ENCODE measurements at places on chromosomes 7 and 10. TPM values are rescaled to one million over a fixed set of nuclear protein-coding genes. Genes with fewer than 3 reads are reported as not detected.

DEPP1 gene
- total RNA-seq, result 8.6 TPM

DNA sequence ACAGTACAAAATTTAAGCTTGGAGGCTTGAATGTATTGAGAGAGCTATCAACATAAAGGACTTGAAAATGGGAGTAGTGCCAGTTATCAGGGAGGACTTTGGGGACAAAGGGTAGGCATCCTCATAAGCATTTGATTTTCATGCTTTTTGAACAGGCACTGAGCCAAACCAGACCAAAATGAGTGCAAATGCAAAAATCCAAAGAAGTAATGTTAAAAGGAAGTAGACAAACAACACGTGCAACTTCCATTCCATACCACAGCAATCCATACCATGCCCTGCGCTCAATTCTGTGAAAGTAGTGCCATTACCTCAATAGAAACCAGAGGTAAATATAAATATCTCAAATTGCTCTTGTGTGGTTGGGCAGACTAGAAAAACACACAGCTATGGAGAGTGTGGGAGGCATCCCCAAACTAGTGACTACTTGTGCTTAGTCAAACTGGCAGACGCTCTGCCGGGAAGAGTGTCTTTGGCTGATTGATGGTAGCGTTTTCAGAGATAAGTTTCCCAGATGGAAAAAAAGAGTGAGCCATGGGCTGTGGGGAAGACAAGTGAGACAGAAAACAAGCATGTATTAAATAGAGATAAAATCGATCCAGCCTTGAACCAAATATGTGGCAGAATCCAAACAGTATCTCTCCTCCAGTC, 161.5 kb downstream of the CREB5 start:
- no peak for DNase-seq

DNA sequence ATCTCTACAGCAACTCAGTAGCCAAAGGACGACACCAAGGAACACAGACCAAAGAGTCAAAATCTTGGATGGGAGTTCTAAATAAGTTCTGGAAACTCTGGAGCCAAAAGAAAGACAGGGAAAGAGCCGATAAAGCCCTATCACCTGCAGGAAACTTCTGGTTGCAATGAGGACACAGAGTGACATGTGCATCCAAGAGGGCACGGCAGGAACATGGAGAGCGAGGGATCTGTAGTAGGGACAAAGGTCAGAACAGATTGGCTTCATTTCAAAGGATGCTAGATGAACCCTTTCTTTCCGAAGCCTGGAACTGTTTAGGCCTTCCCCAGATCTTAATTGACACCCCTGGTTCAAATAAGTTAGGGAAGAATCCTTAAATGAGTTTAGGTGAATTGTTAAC, 39.5 kb downstream of the CACNA2D1 start:
- DNase-seq, result no peak

GRCh38 chr7:126378642-126379041, 874.1 kb downstream of the GRM8 start:
- DNase-seq, result peak; percentile 12

DNA sequence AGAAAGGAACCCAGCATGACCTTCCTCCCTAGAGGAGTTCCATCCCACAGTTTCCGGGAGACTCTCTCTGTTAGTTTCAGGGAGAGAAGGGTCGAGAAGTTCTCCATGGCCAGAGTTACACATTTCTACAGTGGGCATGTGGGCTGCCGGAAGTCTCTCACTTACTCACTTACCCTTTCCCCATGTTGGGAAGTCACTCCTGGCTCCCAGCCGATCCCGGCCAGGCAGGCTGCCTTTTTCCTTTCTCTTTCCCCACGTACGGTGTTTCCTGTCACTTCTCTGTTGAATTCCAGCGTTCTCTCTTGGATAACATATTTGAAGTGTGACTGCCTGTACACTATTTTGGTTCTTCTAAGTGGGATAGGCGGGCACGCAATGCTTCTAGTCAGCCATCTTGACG, 3.5 kb downstream of the TEX36 start:
- DNase-seq, result no peak

All from GM12878 (cell line).